ENCODE measurements at places on chromosomes 5 and 9.

- peak; percentile 81 for DNase-seq
Measured at GRCh38 chr9:16126042-16126441, 573.2 kb downstream of the CCDC171 start.

- no peak for DNase-seq
Measured at GRCh38 chr9:121592265-121592664, 59.2 kb upstream of the DAB2IP start.

- no peak for DNase-seq
Measured at GRCh38 chr9:107158321-107158720, 124.8 kb upstream of the RAD23B start.

DNA sequence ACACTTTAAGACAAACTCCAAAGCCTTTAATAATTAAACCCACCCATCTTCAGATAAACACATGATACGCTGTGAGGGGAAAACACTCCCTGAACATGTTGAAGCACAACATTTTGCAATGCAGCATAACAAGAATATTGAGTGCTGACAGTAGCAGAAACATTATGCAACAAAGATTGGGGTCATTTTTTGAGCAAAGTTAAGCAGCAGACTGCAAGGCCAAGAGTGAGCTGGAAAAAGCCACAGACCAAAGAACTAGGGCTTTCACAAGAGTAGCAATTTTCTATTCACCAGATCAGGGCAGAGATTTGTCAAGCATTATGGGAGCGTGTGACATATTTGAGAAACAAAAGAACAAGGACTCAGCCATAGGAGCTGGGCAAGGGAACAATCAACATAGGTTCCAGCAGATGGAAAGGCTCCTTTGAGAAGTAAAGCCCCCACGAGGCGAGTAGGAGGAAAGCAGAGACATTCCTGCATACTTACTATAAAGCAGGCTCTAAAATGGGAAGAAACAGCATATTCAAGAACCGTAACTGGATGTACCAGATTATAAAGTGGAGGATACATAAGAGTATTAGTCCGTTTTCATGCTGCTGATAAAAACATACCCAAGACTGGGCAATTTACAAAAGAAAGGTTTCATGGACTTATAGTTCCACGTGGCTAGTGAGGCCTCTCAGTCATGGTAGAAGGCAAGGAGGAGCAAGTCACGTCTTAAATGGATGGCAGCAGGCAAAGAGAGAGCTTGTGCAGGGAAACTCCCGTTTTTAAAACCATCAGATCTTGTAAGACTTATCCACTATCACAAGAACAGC lies 4.8 kb upstream of the TTC23L start:
- DNase-seq: peak; percentile 95

All from amniotic epithelial cell (primary cell).